Naive B cell (primary cell): ENCODE measurements at places on chromosomes 3 and 15.

DNA sequence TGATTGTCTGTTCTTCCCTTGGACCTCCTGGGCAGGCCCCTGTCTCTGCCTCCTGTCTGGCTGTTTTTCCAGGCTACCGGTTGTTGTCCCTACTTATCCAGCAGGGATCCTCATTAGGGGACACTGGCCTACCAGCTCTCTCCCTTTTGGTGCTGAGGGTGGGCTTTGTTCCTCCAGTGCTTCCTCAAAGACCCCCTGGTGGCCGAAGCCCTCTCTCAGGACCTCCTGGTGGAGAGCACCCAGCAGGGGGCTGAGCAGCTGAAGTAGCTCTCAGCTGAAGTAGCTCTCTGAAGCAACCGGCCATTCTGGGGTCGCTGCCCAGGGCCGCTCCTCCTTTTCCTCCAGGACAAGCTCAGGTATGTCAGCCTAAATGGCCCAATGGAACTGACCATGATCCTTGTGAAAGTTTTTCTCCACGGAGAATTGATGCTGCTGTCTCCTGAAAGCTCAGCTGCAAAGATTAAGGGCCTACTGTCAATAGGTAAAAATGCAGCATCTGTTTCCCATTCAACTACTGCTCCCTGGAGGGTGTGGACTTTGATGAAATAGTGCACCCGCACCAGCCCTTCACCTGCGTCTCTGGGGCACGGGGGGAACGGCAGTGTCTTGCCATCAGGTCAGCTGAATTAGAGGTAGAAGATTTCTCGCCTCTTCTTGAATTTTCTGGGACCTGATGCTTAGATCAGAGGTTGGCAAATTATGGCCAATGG is 27.6 kb downstream of the ARNT2 start:
- no peak for DNase-seq

DNA sequence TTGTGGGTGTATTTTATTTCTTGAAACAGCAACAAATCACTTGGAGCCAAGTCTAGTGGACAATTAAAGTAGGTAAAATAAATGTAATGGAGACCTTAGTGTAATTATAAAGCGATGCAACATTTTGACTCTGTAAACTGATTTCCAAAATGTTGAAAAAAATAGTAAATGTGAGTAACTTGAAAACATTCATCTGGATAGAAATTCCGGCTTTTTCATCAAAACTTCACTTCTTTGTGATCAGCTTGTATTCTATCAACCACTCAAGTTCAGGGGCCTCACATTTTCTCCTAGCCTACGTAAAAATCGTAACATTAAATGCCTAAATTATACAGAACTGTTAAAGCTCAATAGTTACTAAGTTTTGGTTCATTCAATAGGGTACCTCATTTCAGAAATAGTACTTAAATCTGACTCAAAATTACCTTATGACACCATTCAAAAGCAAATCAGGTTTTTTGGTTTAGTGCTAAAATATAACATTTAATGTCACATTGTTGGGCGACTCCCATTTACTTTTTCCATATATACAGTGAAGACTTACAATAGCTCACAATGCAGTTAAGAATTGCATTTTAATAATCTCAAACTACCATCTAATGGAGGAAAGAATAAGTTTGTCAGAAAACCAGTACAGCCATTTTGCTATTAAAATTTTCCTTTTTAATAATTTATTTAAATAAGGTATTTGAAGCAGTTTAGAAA is 12.7 kb downstream of the CCNL1 start:
- DNase-seq = no peak

DNA sequence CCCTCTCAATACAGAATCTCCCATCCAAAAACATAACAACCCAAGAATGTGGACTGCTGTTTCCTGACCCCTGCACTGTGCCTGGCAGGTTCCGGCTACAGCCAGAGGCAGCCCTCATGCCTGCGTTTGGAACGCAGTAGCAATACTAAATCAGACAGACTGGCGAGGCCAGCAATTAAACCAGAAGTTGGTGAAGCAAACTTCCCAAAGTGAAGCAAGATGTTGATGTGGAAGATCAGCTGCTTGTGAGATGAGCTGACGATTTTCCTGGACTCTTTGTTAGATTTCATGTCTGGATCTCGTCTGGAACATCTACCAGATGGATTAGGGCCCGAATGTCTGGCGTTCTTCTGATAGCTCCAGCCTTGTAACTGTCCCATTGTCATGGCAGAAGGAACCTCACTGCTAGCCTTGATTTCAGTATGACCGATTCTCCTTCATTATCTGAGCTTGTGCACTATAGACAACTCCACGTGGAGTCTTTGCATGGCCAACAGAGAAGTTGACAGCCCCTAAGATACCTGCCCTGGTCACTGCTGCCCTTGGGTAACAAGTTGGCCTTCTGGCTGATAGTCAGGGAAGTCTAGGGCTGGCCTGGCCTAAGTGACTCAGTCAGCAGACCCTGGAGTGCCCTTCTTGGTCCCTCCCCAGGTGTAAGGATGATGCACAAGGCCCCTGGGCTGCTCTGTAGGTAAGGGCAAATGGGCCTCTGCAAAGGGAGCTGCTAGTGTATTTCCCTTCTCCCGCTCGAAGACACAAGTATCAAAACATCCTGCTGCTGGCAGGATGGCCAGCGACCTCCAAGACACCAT is 126.5 kb downstream of the ADAMTS17 start:
- no peak for DNase-seq

- no peak for DNase-seq
Observed at GRCh38 chr3:9214599-9214998, 34.8 kb downstream of the SRGAP3 start.

DNA sequence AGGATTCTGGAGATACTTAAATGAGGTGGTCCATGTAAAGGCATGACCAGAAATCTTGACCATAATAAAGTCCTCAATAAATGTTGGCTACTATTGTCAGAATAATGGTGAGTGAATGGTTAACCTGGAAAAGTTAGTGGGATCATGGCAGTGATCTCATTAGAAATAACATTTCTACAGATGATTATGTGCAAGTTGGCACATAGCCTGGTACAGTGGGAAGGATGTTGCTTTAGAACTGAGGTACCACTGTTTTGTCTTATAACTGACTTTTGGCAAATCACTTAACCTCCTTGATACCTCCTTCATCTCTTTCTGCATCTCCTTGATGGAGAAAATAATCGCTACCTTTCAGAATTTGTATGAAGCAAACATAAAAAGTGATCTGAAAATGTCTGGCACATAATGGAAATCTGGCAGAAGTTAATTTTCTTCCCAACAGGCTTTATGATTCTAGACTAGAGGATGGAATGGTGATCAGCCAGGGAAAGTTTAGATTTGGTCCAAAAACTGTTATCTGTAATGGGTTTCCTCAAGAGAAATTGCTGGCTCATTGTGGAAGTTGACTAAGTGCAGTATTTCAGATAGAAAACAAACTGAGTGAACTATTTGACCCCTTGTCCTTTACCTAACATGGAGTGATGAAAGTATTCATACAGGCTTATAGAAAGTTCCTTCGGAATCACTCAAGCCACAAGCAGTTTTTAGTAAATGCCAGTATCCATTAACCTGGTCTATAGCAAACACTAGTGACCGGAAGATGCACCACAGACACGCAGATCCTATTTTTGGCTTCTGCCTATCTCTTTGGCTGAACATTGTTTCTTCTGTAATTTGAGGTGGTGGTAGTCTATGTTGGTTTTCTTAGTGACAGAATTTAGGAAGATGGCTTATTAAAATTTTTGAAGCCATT is 449.6 kb upstream of the TGFBR2 start:
- no peak for DNase-seq

GRCh38 chr3:167798443-167798842 is 62.9 kb downstream of the SERPINI1 start:
- DNase-seq = peak; percentile 51

GRCh38 chr3:129418041-129418973 is 10.1 kb downstream of the EFCAB12 start:
- DNase-seq = no peak

- DNase-seq = no peak
Observed at GRCh38 chr3:71111784-71112440, 471.6 kb downstream of the FOXP1 start.

DNA sequence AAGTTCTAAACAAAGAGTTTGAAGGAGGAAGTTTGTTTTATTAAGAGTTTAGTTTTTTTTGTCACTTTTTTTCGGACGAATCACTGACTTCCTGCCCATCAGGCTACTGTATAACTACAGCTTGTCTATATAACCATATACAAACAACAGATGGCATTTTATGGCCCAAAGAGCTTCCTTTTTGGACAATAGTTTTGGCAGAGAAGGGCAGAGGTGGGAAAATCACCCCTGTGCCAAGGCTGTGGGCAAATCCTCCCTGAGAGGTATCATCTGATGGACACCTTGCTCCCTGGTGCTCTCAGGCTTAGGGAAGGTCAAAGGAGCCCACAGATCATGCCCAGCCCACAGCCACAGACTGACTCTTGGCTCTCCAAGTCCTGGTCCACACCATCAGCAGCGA is 113.4 kb downstream of the OXNAD1 start:
- DNase-seq = no peak

DNA sequence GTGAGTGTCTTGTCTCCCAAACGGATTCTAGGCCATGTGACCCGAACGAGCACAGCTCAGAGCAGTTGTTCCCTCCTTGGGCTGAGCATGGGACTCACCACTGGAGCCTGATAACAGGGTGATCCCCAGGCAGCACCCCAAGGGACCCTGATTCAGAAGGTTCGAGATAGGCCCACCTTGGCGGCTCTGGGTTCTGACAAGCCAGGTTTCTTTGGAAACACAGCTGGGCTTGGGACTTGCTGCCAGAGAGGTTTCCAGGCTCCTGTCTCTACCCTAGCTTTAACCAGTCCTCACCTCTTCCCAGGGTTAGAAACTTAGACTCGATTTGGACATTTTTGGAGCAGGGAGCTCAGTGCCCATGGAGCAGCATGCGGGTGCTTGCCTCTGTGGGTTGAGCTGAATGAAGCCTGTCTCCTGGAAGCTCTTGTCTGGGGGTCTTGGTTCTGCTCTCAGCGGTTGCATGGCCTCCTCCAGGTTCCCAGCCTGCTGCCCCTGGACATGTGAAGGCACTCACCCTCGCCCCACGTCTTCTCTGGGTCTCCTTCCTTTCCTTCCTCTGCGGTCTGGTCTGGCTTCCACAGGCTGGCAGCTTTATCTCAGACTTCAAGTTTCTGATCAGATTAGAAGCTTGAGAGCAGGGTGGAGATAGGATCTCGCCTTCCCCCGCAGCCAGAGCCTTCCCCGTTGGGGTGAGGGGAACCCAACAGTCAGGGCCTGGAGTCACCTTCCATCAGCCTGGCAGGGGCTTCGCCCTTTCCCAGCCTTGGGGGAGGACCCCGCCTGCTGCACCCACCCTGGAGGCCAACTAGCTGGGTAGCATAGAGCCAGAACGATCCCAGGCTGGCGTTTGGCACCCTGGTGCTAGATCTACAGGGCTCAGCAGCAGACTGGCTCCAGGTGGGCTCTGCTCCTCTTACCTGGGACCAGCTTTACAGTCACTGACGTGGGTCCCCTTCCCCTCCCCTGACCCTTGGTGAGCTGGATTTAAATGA is 21.0 kb downstream of the PAQR5 start:
- DNase-seq = no peak

DNA sequence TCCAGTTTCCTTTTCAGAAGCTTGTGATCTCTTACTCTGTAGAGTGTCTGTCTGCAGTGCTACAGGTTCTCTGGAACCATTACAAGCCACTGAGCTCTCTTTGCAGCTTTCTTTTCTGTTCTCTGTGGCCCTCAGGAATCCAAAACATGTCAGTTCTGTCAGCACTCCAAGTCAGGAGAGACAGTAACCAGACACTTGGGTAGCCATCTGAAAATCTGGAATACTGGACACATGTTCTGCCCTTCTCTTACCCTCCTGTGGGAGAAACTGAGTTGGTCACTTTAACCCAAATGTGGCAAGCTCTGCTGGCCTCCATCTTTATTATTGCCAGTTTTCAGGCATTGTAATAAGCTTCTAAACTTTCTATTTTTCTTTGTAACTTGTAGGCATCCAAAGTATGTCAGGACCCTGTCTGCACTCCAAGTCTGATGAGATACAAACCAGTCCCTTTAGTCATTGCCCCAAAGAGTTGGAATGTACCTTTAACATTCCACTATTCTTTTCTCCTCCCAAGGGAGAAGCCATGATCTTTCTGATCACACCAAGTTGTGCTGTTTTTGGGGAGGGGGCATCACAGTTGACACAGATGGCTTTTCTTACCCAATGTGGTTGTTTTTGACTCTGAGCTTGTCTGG is 183.7 kb downstream of the DPH6 start:
- no peak for DNase-seq

- peak; percentile 21 for DNase-seq
Observed at GRCh38 chr3:42501321-42501680, 1.1 kb upstream of the VIPR1 start.

- DNase-seq = peak; percentile 36
Observed at GRCh38 chr3:119810018-119810435, 28.1 kb downstream of the NR1I2 start.

- no peak for DNase-seq
Observed at GRCh38 chr3:73332558-73332957, 271.1 kb downstream of the EBLN2 start.

DNA sequence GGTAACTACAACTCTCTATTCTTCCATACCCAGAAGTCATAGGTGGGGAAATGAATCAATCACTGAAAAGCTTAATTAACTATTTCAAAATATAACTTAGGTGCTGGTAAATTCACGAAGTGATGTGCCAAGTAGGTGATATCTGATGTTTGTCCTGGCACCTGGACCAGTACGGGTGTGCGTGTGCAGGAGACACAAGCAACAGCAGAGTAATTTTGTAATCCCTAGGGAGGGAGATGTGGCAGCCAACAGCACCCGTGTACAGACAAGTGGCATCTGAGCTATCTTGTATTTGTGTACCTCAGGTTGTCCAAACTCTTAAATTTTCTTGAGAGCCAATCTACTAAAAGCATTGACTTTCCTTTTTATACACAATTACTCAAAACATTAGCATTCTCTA is 22.8 kb downstream of the USF3 start:
- DNase-seq = no peak

DNA sequence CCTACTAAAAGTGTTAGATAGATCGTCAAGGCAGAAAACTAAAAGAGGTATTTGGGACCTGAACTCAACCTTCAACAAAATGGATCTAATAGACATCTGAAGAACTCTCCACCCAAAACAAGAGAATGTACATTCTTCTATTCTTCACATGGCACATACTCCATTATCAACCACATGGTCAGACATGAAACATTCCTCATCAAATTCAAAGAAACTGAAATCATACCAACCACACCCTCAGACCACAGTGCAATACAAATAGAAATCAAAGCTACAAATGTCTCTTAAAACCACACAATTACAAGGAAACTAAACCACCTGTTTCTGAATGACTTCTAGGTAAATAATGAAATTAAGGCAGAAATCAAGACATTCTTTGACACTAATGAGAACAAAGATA is 984.1 kb upstream of the GBE1 start:
- DNase-seq = no peak

DNA sequence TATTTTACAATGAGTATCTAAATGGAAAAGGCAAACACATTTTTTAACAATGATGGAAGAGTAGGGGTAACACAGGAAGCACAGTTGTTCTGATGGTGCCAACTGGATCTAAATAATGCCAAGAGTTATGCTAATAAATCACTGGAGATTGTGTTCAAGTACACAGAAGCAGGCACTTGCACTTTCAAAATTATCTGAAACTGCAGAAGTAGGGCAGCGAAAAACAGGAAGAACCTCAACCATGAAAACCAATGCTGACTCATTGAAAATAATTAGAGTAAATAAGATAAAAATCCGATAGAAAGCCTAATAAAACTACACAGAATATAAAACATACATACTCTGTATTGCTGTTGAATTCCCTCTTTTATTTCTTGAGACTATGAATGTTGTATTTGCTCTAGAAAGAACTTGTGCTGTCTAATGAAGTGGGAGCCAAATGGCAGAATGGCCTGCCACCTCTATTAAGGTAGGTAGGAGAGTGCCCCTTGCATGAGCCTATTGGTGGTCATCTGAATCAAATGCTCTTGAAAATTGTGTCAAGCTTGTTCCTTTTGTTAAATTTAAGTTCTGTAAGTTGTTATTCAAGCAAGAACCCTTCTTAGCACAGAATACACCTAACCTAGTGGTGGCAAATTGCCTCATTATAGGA is 93.7 kb downstream of the ABI3BP start:
- DNase-seq = no peak
